ENCODE measurements at places on chromosomes 11 and 22.

DNA sequence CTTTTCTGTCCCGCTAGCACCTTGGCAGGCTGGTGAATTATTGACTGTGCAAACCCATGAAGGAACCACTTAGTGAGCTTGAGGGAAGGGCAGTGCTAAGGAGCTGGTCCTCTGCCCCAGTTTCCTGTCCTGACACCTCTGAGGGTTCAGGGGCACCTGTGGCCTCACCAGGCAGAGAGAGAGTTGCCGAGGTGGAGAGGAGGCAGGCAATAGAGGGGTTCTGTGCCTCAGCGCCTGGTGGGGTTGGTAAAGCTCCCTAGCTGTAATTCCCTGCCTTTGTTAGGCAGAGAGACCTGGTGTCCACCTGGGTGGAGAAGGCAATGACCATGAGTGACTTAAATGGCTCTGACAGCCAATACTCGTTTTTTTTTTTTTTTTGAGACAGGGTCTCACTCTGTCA is 36.3 kb downstream of the YWHAH start:
- DNase-seq, result no peak

- no peak for DNase-seq
Observed at GRCh38 chr11:111785886-111786412, 19.8 kb upstream of the PPP2R1B start.

DNA sequence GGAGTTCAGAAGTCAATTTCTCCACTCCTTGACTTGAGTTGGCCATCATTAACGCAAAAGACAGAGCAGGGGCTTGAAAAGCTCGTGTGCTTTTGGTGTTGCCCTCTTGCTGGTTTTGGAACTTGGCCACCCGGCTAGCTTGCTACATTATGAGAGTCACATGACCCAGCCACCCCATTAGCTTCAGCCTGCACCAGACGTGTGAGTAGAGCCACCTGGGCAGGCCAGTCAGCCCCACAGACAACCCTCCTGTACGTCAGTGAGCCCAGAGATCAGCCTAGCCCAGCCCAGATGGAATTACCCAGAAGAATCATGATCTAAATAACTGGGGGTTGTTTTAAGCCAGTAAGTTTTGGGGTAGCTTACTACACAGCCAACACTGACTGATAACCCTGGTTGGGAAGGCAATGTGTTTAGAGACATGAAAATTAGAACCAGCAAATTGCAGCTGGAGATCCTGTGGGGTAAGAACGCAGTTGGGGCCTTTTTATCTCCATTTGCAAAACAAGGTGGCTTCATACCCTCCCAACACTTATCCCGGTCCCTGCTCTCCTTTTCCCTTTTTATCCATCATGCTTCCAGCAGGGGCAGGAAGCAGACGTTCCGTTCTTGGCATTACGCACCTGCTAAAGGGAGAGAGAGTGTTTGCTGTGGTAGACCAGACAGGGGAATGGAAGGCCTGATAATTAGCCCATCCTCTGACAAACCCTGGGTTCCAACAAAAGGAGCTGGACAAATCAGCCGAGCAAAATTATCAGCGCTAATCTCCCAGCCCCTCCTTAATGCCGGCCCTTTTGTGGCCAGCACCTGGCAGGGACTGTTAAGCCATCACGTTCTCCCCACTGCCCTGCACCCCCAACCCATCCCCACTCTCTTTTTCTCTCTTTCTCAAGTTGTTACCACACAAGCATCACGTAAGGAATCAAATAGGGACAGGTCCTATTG is 548.7 kb upstream of the CADM1 start:
- DNase-seq, result no peak

DNA sequence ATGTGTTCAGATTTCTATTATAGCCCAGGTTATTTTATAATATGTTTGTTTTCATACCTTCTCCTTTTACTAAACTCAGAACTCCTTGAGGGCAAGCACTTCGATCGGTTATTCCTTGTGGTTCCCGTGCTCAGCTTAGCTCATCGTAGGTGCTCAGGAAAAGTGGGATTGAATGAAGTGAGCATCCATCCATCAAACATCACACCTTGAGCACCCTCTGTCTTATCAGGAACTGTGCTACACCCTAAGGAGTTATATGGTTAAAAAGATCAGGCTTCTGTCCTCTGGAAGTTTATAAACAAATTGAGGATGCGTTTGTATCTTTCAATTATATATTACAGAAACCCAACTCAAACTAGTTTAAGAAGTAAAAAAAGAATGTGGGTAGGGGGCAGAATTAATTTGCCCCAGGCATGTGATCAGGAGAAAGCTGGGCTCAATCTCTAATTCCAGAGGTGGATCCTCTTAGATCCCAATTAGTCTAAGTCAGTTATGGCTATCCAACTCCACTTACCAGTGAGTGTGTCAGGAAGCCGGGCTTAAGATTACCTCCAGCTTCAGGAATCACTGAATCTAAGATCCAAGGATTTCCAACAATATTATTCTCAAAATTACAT is 59.9 kb upstream of the RRAS2 start:
- DNase-seq, result no peak

DNA sequence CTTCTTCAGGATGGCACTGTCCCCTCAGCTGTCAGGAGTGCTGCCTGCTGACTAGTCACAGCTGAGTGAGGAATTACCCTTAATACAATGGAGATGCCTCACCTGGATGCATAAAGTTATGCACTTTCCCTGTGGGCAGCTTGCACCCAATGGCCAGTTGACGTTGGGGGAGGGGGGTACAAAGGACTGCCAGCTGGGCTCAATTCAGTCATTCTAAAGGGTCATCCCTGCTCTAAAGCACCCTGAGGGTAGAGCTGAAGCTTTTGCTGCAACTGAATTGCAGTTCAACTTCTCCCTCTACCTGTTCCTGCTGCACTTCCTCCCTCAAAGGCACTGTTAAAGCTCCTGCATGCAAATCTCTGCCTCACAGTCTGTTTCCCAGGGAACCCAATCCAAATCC is 147.8 kb upstream of the SESN3 start:
- no peak for DNase-seq

GRCh38 chr11:122242731-122243130 is 126.7 kb upstream of the BLID start:
- no peak for DNase-seq

DNA sequence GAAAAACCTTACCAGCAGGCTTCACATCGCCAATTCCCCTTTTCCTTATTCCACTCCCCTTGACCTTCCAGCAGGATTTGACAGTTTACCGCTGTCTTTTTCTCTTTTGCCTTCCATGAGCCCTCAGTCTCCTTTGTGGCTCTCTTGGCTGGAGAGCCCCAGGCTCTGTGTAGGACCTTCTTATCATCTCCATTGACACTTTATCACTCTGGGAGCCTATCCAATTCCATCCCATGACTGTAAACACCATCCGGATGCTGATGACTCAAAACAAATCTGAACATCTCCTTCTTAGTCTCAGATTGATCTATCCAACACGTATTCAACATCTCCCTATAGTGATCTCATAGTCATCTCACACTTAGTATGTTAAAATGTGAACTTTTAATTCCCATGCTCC is 36.0 kb downstream of the HTR3A start:
- DNase-seq, result no peak

DNA sequence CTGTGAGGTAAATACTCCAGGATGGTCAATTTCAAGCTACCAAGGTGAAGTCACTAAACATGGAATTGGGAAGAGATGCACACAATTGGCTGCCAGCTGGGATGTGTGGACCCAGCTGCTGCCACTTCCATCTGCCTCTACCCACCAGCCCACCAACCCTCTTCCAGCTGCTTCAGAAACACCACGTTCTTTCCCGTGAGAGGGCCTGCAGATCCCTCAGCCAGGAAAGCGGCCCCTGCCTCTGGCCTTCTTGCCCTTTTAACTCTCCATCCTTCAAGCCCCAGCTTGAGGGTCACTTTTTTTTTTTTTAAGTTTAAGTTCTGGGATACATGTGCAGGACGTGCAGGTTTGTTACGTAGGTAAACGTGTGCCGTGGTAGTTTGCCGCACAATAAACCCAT is 20.0 kb downstream of the PRG3 start:
- DNase-seq, result no peak

DNA sequence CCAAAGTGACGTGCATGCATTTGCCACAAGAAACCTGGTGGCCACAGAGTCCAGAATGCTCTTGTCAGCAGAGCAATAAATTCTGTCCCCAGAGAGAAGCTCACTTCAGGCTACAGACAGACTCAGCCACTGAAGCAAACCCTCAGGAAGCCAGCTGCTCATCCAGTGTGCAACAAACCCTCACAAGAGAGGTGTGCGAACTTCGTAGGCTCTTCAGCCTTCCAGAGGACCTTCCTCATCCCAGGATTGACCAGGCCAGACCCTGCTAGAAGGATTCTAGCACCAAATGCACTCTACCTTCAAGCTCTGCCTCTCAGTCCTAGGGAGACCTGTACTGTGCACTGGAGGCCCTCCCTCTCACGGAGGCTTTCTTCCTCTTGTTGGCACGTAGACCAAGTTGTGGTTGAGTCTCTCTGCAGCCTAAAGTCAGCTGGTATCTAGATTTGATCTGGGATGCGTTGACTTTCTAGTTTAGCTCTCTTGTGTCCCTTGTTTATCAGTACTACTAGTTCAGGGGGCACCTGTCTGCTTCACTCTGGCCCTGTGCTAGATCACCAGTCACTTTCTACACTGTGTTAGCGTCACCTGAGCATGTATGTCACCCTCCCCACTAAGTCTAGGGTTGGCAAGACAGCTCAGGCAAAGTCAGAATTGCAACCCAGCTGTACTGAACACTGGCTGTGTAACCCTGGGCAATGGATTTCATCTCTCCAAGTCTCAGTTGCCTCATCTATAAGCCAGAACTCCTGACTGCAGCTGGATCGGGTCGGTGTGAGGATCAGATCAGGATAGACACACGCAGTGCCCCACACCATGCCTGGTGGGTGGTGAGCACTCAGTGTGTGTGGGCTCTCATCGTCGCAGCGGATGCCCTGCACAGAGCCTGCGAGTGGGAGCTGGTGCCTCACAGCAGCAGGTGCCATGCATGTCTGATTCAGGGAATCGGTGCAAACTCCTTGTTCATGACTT is 22.1 kb upstream of the TMPRSS13 start:
- no peak for DNase-seq

DNA sequence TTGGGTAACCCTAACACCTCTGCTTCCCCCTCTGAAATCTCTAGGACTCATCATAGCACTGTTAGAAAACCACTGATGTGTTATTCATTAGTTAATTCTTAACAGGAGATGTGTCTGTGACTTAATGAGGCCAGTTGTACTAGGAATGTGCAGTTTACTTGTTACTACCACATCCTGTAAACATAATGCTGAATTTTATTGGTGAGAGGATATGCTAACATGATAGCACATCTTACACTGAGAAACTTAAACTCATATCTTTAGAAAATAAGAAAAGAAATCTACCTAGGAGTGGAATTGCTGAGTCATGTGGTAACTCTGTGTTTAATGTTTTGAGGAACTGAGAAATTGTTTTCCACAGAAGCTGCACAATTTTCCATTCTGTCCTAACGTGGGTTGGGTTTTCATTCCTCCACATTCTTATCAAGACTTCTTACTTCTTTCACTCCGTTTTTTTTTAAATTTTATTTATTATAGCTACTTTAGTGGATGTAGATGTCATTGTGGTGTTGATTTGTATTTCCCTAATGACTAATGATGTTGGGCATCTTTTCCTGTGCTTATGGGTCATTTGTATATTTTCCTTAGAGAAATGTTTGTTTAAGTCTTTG is 33.7 kb downstream of the RNF121 start:
- DNase-seq, result peak; percentile 18

Measured in stromal cell of bone marrow (primary cell).